ENCODE measurements at places on chromosomes 3 and 15. TPM values are rescaled to one million over a fixed set of nuclear protein-coding genes. Genes with fewer than 3 reads are reported as not detected.

The KLF13 gene
- total RNA-seq = 30.9 TPM

DNA sequence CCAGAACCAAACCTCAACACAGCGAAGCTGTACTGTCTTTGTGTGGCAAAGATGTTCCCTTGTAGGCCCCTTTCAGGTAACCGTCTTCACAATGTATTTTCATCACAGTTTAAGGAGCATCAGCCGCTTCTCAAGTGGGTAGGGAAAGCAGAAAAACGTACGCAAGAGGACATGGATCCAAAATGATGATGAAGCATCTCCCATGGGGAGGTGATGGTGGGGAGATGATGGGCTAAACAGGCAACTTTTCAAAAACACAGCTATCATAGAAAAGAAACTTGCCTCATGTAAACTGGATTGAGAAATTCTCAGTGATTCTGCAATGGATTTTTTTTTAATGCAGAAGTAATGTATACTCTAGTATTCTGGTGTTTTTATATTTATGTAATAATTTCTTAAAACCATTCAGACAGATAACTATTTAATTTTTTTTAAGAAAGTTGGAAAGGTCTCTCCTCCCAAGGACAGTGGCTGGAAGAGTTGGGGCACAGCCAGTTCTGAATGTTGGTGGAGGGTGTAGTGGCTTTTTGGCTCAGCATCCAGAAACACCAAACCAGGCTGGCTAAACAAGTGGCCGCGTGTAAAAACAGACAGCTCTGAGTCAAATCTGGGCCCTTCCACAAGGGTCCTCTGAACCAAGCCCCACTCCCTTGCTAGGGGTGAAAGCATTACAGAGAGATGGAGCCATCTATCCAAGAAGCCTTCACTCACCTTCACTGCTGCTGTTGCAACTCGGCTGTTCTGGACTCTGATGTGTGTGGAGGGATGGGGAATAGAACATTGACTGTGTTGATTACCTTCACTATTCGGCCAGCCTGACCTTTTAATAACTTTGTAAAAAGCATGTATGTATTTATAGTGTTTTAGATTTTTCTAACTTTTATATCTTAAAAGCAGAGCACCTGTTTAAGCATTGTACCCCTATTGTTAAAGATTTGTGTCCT is 60.0 kb downstream of the AAGAB start:
- peak; percentile 88 for DNase-seq
- H3K27ac ChIP-seq = peak overlapping the region; percentile 66
- peaks cover 57% of the 10 kb centered on the region for H3K4me1 ChIP-seq
- no peaks in the 10 kb centered on the region for H3K36me3 ChIP-seq
- no peaks in the 10 kb centered on the region for H3K27me3 ChIP-seq

GRCh38 chr3:23747841-23748240 is 57.9 kb upstream of the UBE2E1 start:
- DNase-seq = no peak
- H3K4me1 ChIP-seq = peaks cover 10% of the 10 kb centered on the region
- H3K27me3 ChIP-seq = no peaks in the 10 kb centered on the region
- H3K4me3 ChIP-seq = no peak overlapping the region
- H3K36me3 ChIP-seq = no peaks in the 10 kb centered on the region
- H3K27ac ChIP-seq = no peak overlapping the region

DNA sequence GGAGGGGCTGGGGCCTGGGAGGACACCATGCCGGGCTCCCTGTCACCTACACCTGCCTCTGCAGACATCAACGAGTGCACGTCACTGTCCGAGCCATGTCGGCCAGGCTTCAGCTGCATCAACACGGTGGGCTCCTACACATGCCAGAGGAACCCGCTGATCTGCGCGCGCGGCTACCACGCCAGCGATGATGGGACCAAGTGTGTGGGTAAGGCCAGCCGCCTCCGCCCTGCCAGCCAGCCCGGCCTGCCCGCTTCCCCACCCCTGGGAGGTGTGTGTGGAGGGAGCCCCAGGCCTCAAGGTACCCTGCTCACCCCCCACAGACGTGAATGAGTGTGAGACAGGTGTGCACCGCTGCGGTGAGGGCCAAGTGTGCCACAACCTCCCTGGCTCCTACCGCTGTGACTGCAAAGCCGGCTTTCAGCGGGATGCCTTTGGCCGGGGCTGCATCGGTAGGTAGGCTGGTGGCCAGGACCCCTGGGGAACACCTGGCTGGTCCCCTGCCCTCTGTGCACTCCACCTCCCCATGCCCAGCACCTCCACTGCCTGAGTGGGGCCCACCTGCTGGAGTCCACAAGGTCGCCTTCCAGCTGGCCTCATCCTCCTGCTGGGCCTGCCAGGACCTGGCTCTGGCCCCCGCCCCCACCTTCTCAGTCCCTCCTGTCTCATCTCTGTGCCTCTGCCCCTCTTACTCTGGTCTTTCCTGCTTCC is 80.1 kb downstream of the FBLN2 start:
- H3K4me3 ChIP-seq = no peak overlapping the region
- H3K27me3 ChIP-seq = no peaks in the 10 kb centered on the region
- H3K4me1 ChIP-seq = peaks cover 1% of the 10 kb centered on the region
- no peaks in the 10 kb centered on the region for H3K36me3 ChIP-seq

- no peak overlapping the region for H3K4me3 ChIP-seq
- no peaks in the 10 kb centered on the region for H3K36me3 ChIP-seq
- H3K27me3 ChIP-seq = no peaks in the 10 kb centered on the region
- peaks cover 26% of the 10 kb centered on the region for H3K4me1 ChIP-seq
- no peak overlapping the region for H3K27ac ChIP-seq
Observed at GRCh38 chr3:4834403-4834866, 144.8 kb upstream of the BHLHE40 start.

DNA sequence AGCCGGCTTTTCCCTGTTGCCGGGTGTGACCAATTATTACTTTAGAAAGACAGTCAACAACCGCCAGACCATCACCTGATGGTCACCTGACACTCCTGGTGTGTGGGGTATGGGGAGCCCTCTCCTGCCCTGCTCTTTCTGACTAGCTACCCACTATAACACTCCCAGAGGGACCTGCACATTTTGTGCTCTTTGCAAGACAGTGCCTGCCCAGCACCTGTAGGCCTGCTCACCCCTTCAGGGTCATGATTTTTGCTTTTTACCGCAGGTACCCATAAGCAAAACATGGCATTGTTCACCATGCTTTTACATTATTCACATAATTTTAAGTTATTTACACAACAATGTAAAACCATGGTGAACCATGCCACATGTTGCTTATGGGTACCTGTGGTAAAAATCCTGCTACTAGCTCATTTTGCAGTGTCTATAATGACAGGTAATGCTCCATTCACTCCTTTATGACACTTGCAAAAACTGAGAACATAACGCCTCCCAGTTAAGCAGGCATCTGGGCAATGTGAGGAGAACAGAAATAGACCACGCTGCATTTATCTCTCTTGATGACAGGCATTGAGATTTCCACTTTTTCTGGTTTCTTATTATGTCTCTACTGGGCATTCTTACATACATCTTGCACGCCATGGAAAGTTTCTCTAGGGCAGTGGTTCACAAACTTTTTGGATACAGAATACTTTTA is 9.9 kb downstream of the CCRL2 start:
- no peaks in the 10 kb centered on the region for H3K36me3 ChIP-seq
- H3K4me3 ChIP-seq = no peak overlapping the region
- H3K27me3 ChIP-seq = no peaks in the 10 kb centered on the region
- H3K4me1 ChIP-seq = no peaks in the 10 kb centered on the region
- H3K27ac ChIP-seq = no peak overlapping the region

GRCh38 chr3:120420928-120421551 is 29.8 kb downstream of the FSTL1 start:
- no peaks in the 10 kb centered on the region for H3K36me3 ChIP-seq
- no peaks in the 10 kb centered on the region for H3K27me3 ChIP-seq
- H3K27ac ChIP-seq = peak overlapping the region; percentile 64
- peaks cover 87% of the 10 kb centered on the region for H3K4me1 ChIP-seq
- H3K4me3 ChIP-seq = no peak overlapping the region

DNA sequence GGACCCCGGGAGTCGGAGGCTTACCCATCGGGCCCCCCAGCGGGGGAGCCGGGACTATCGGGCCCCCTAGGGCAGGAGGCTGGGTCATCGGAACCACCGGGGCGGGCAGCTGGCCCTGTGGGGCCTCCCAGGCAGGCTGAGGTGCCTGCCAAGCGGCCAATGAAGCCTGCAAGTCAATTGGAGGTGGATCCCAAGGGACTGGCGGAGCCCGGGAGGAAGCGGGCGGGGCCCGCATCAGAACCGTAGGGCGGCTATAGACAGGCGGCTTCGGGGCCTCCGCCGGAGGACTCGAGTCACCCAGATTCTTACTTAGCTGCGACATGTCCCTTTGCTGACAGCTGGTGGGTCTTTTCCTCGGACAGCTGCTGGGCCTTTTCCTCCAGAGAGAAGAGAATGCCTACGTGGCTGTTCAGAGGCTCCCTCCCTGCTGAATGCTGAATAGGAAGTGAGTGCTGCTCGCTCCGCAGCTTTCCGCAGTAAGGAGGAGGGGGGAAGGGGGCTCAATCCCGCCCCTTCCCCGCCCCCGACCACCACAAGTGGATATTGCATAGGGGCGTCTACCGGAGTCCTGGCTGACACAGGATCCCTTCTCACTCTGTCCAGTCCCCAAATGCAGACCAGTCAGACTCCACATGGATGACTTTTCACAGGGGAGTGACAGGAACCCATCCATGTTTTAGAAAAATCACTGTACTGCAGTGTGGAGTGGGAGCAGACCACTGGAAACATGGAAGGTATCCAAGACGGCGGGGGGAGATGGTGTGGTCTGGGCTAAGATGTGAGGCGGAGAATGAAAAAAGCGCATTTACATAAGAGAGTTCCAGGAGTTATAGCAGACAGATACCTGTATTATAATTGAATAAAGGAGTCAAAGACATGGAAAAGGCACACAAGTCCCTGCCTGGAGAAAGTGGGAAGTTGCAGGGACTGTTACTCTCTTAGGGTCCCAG is at the start of gene MAGEL2:
TSS of gene MAGEL2 (minus strand) at position 447 of the 950 bp plus-strand sequence. CDS start at position 322, 125 bp downstream.
- peak within 1 kb of the TSS; percentile 48 for H3K27ac ChIP-seq
- H3K4me1 ChIP-seq = no peaks in the 10 kb centered on the region
- H3K4me3 ChIP-seq = peak within 1 kb of the TSS; percentile 31
- no peaks in the 10 kb centered on the region for H3K27me3 ChIP-seq
- H3K36me3 ChIP-seq = no peaks in the 10 kb centered on the region
- DNase-seq = no peak

DNA sequence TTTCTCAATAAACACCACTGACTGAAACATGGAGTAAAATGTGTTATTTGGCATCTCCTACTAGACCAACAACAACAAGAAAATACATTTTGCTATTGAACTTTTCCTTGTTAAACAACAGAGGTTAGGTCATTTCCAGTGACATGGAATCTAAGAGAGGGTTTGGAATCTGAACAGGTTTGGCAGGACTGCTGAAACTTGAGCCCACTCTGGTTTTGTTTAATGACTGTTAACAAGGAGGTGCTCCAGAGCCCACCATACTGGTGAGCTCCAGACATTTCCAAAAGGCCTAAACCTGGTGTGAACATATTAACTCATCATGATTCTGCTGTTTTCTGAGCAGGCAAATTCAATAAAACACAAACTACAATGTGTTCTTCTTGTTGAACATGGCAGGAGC is 330.7 kb upstream of the TRIM42 start:
- H3K4me3 ChIP-seq = no peak overlapping the region
- no peaks in the 10 kb centered on the region for H3K27me3 ChIP-seq
- H3K36me3 ChIP-seq = no peaks in the 10 kb centered on the region
- H3K4me1 ChIP-seq = no peaks in the 10 kb centered on the region
- DNase-seq = no peak

DNA sequence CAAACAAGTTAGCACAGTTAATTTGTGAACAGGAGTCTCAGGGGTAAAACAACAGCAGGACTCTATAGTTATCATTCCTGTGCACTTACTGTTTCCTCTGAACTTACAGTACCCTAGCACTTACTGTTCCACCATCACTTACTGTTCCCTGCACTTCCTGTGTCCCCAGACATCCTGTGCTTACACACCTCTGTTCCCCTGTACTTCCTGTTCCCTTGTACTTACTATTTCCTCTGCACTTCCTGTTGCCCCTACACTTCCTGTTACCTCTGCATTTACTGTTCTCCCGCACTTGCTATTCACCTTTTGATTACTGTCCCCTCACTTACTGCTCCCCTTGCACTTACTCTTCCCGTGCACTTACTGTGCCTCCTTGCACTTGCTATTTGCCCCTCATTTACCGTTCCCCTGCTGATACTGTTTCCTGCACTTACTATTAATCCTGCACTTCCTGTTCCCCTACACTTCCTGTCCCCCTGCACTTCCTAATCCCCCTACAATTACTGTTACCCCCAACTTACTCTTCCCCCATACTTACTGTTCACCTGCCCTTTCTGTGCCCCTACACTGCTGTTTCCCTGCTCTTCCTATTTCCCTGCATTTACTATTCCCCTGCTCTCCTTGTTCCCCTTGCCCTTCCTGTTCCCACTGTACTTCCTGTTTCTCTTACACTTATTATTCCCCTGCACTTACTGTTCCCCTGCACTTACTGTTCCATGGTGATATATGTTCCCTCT is 30.3 kb downstream of the TPRA1 start:
- H3K27me3 ChIP-seq = no peaks in the 10 kb centered on the region
- H3K27ac ChIP-seq = no peak overlapping the region
- no peaks in the 10 kb centered on the region for H3K36me3 ChIP-seq
- no peaks in the 10 kb centered on the region for H3K4me1 ChIP-seq
